ENCODE measurements at places on chromosomes 13 and 19.

DNA sequence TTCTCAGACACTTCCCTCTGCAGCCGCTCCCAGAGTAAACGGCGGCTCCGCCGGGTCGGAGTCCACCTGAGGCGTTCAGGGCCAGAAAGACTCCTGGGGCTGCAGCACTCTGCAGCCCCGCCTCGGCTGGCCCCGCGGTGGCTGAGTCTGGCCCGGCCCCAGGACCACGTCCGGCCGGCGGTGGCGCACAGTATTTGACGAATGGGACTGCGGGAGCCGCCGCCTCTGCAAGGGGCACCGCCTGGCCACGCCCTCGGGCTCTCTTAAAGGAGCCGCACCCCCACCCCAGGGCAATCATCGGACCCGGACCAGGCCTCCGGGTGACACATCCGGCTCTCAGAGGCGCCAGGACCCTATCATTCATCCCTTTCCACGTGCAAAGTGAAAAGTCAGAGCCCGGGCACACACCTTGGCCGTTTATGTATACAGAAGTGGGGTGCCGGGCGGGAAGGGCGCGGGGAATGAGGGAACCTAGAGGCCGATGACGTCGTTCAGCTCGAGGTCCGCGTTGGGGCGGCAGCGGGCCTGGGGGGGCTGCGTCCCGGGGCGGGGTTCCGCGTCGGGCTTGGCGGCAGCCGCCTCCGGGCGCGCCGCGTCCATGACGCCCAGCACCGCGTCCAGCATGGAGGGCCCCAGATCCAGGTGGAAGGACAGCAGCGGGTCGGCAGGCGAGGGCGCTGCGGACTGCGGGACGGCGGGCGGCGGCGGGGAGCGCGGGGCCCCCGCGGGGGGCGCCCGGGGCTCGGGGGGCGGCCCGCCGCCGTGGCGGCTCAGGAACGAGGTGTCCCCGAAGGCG is 1.2 kb upstream of the LENG9 start:
- DNase-seq, result no peak

GRCh38 chr19:18232540-18233223 is 6.4 kb upstream of the PDE4C start:
- DNase-seq, result no peak

- no peak for DNase-seq
Observed at GRCh38 chr19:18390065-18390907, 4.3 kb downstream of the GDF15 start.

DNA sequence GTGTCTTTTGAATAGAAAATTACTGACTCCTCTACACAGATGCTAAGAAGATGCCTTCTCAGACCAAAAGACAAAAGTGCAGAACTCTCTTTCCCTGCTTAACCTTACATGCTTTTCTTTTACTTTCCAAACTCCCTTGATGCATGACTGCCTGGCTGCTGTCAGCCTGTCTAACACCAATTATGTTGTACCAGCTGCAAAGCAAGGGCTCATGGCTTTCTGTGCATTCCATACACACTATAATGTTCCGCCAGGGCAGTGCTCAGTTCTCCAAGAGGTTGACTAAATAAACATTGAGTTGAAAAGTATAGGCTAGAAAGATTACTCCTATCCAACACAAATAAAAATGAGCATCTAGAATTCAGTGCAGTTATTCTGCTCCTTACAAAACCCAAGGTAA is 330.4 kb upstream of the NBEA start:
- no peak for DNase-seq

DNA sequence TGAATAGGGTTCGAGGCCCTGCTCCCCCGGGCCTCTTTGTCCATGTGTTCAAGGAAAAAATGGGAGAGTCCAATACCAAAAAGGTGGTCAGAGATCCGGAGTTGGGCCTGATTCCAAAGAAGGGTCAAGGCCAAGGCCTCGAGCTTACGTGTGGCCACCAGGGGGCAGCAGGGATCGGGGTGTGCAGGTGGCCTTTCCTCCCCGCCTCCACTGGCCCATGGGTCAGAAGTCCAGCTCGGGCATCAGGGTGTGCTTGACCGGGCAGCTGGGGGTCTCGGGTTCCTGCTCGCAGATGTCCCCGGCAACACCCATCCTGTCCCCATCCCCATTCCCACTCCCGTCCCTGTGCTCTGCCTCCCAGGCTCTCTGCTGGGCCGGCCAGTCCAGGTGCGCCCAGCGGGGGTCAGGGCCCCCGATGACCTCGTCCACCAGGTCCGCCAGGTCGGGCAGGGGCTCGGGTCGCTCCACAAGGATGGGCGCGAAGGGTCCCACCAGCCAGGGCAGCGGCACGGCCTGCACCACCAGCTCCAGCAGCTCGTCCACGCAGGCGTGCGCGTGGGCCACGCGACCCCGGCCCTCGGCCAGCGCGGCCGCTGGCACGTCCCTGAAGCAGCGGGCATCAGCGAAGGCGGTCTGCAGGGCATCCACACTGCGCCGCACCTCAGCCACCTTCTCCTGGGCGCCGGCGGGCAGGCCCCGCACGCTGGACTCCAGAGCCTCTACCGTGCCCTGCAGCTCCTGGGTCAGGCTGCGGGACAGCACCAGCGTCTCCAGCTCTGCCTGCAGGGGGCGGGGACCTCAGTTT is 5.2 kb upstream of the PLIN4 start:
- no peak for DNase-seq

DNA sequence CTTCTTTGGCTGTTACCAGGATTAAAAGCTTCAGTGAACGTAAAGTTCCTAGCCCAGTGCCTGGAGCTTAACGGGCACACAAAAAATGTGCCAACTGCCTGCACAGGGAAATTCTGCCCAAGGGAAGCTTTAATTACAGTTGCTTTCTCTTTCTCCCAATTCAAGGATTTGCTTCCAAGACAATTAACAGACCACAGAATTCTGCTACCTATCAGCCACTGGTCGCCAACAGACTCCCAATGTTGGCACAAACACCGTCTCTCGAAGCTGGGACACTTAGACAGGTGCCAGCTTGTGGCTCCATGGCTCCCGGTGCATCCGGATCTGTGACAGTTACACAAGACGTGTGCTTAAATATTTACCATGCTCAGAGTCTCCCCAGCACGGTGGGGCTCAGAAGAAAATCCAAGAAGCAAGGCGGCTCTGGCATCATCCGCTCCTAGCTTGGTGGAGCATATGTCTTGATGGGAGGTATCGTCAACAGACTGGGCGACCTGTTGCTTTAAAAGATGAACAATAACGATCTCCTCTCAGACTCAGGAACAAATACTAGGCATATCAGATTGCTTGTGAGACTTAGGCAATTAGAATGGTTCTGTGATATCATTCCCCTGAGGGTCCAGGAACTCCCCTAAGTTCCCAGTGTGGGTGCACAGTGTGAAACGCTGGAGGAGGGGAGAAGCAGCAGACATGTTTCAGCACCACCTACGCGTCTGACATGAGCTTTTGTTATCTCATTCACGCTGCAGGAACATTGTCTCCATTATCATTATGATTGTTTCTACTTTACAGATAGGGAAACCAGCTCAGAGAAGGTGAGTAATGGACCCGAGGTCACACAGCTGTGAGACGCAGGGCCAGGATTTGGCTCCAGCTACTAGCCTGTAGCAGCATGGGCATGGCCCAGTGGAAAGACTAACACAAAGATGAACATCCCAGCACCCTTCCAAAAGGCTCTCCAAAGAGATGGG is 61.6 kb downstream of the ALOX5AP start:
- DNase-seq, result no peak

GRCh38 chr13:73168226-73168952 is 109.6 kb downstream of the KLF5 start:
- DNase-seq, result no peak

DNA sequence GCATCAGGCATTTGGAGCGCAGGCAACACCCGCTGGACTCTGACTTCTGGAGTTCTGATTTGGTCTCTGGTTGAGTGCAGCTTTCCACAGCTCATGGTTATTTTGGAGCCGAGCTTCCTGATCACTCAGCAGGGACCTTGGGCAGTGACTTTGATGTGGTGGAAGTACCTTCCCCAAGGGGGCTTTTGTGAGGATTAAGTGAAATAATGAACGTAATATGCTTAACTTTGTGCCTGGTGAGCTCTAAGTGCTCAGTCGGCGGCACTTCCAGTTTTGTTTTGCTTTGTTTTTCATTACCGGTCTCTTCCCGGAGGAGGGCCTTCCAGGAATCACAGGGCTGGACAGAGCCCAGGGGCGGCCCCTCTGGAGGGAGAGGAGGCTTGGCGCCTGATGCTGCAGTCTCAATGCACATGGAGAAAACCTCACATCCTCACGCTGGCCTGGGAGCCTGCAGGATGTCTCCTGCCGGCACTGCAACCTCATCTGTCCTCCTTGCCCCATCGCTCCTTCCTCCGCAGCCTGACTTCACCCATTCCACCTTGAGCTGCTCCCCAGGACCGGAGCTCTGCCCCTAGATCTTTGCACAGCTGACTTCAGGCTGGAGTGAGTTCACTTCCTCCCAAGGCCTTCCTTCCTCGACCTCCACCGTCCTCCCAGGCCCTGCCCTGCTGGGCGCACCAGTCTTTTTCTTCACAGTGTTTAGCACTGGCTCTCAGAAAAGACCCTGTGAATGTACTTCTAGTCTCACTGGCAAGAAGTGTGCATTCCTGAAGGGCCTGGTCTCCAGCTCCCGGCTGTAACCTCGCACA is 1.5 kb downstream of the PLEKHF1 start:
- no peak for DNase-seq

GRCh38 chr13:68076046-68076445 is 845.9 kb upstream of the PCDH9 start:
- DNase-seq, result no peak

GRCh38 chr13:111370570-111371535 is 50.4 kb downstream of the TEX29 start:
- no peak for DNase-seq

GRCh38 chr19:41821003-41821735 is 23.3 kb downstream of the LYPD4 start:
- no peak for DNase-seq

DNA sequence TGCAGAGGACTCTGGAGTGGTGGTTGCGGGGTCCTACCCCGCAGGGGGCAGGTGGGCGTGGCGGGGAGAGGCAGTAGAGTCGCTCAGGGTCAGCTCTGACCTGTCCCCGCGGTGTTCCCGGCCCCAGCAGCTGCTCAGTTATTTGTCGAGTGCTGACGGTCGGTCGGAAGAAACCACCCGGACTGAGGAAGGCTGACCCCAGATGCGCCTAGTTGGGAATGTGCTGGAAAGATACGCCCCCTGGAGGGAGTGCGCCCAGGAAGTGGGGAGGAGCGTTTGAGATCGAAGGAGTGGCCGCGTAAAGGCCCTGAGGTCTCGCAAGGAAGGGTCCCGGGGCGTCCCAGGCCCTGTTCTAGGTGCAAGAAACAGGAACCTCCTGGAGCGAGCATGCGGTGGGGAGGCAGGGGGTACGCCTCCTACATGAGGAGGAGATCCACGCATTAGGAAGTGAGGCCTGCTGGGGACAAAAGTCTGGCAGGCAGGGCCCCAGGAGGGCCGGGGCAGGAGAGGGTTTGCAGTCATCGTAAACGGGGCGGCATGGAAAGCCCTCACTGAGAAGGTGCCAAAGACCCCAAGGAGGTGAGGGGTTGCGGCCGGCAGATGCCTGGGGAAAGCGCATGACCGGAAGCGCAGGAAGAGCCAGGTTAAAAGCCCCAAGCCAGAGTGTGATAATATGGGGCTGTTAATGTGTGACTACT is 9.2 kb downstream of the CCDC8 start:
- DNase-seq, result no peak

DNA sequence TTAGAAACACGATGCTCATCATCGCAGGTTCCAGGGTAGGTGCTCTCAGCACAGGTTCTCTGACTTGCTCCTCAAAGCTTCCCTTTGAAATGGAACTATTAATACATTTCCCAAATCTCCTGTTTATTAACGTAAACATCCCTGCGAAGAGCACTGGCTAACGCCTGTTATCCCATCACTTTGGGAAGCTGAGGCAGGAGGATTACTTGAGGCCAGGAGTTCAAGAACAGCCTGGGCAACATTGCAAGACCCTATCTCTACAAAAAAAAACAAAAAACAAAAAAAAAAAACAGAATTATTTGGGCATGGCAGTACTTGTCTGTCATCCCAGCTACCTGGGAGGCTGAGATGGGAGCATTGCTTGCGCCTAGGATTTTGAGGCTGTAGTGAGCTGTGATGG is 18.7 kb downstream of the CEACAM16 start:
- no peak for DNase-seq

DNA sequence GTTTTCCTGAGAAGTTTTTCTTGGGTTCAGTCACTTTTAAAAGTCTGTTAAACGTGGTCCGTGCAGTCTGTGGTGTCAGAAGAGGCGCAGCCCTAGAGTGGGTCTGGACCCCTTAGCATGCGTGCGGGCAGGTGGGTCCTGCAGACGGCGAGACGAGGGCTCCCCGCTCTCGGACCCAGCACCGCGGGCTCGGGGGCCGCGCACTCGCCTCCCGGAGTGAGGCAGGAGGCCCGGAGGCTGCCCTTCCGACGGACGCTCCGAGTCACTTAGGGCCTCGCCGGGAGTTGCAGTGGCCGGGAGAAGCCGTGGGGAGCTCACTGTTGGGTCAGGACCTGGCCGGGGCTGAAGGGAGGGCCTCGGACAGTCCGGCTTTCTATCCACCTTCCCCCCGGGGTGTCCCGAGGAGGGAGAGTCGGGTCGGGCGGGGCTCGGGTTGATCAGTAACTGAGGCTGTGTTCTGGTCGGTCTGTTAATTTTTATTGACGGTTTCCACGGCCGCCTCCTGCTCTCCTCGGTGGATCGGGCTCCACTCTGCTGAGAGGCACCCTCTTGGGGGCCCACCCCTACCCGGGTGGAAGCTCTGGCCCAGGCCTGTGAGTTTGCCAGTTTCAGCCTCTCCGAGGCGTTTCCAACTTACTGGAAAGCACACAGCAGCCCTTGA is 1.3 kb downstream of the PTBP1 start:
- DNase-seq, result no peak

- DNase-seq, result no peak
Observed at GRCh38 chr19:34325981-34326787, 38.8 kb upstream of the GPI start.

DNA sequence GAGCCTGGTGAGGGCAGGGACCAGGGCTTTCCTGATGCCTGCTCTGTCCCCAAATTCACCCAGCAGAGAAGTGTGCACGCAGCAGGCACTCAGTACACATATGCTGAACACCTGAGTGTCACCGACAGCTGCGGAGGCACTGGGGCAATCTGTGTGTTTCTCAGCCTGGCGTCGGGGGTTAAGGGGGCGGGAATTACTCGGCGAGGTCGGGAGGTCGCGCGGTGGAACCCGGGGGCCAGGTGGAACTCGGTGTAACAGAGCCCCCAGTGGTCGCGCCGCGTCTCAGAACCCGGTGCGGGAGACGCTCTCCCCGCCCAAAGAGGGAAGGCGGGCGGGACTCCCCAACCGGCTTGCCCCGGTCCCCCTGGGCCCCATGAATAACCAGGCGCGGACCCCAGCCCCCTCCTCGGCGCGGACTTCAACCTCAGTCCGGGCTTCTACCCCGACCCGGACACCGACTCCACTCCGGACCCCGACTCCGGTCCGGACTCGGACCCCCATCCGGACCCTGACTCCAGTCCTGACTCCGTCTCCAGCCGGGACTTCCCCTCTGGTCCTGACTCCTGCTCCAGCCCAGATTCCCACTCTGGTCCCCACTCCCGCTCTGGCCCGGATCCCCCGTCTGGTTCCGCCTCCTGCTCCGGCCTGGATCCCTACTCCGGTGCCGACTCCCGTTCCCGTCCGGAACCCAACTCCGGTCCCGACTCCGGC is at the start of gene SELENOV:
Gene SELENOV (plus strand): TSS at position 300 of the 711 bp plus-strand sequence. CDS start 74 bp downstream, at position 374.
- no peak for DNase-seq

GRCh38 chr13:50090211-50090610 is 75.0 kb downstream of the KCNRG start:
- no peak for DNase-seq

- DNase-seq, result no peak
Observed at GRCh38 chr19:6720369-6721137, at the start of gene C3. C3 (minus strand) TSS chr19:6720650; CDS start chr19:6720589, 61 bp downstream.

GRCh38 chr13:110915874-110916206 is 971 bp upstream of the ANKRD10 start:
- no peak for DNase-seq

GRCh38 chr19:10419646-10420443 is 493 bp upstream of the PDE4A start:
- no peak for DNase-seq

GRCh38 chr19:12779162-12779993 is 4.0 kb upstream of the HOOK2 start:
- no peak for DNase-seq
